Amniotic stem cell (primary cell): ENCODE measurements at places on chromosomes 2 and 18.

- no peak for DNase-seq
Observed at GRCh38 chr2:62566847-62567246, 60.9 kb upstream of the TMEM17 start.

- no peak for DNase-seq
Observed at GRCh38 chr2:230925879-230926765, 1.1 kb upstream of the GPR55 start.

GRCh38 chr2:182330451-182331305, 96.2 kb downstream of the PDE1A start:
- no peak for DNase-seq

GRCh38 chr18:23908827-23909226, 105.7 kb upstream of the TTC39C start:
- no peak for DNase-seq

- DNase-seq, result no peak
Observed at GRCh38 chr2:134354611-134355010, 100.7 kb downstream of the MGAT5 start.

- DNase-seq, result no peak
Observed at GRCh38 chr2:213252206-213252605, 32.1 kb upstream of the SPAG16 start.

DNA sequence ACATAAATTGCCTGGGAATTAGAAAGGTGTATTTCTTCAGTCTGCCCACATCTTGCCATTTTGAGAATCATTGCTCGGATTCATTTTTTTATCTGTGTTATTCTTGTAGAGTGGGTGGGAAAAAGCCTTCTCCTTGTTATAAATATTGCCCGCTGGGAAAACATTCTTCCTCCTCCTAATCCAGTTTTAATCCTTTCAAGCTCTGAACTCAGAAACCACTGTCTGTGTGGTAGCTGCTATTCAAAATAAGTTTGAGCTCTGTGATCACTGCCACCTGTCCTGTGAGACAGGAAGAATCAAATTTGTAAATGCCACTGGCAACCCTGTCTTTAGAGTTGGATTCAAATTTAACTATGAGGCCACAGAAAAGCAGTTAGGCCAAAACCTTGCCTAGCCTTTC, 1875.2 kb upstream of the PIK3C3 start:
- no peak for DNase-seq

GRCh38 chr2:150230004-150230403, 257.5 kb downstream of the RND3 start:
- DNase-seq, result no peak

GRCh38 chr2:205902041-205902899, 183.7 kb downstream of the INO80D start:
- DNase-seq, result no peak

GRCh38 chr2:55087936-55088335, 37.7 kb upstream of the RTN4 start:
- DNase-seq, result no peak

DNA sequence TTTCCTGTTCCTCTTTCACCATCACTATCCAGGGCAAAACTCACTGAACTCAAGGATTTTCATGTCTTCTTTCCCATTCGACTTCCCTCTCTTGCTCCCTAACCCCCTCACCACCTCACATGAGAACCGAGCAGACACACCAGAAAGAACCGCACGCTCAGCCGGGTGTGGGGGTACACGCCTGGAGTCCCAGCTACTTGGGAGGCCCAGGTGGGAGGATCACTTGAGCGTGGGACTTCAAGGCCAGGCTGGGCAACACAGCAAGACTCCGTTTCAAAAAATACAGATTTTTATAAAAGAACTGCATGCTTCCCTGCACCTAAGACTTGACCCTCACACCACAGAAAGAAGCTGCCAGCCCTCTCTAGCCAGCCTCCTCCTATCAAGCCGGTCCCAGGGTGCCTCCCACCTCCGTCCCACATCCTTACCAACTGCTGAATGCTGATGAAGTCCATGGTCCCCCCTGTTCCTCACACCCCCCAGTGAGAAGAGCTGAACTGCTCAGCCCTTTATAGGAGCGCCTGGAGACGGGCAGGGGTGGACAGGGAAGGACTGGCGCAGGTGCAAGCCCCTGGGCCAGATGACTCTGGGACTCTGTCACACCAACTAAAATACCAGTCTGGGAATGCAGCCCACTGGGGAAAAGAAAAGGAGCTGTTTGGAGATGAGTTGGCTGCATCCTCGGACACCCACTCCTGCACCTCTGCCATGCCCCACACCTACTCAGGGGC, at the start of gene ANKRD23:
Gene ANKRD23, minus strand, starts transcription at position 484 of the 731 bp plus-strand sequence. Its CDS starts 29 bp downstream, at position 455.
- DNase-seq, result no peak

GRCh38 chr2:161426922-161427663, 11.0 kb downstream of the TBR1 start:
- no peak for DNase-seq

DNA sequence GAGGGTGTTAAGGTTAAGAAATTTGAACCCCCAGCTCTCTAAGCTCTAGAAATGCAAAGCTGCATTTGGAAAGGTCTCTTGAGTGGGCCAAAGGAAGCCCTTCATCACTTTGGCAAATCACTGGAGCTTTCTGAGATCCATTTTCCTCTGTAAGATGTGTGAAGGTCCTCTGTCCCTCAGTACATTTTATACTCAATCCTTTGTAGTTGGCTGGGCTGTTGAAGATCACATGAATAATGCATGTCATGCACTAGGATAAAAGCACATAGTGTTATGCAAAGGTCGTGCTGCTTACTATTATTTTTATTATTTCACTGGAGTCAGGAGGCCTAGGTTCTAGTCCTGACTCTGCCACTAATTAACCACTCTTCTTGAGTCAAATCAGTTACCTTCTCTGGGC, 124.9 kb downstream of the FSHR start:
- no peak for DNase-seq

GRCh38 chr2:28656937-28657615, 94.6 kb upstream of the PPP1CB start:
- no peak for DNase-seq

DNA sequence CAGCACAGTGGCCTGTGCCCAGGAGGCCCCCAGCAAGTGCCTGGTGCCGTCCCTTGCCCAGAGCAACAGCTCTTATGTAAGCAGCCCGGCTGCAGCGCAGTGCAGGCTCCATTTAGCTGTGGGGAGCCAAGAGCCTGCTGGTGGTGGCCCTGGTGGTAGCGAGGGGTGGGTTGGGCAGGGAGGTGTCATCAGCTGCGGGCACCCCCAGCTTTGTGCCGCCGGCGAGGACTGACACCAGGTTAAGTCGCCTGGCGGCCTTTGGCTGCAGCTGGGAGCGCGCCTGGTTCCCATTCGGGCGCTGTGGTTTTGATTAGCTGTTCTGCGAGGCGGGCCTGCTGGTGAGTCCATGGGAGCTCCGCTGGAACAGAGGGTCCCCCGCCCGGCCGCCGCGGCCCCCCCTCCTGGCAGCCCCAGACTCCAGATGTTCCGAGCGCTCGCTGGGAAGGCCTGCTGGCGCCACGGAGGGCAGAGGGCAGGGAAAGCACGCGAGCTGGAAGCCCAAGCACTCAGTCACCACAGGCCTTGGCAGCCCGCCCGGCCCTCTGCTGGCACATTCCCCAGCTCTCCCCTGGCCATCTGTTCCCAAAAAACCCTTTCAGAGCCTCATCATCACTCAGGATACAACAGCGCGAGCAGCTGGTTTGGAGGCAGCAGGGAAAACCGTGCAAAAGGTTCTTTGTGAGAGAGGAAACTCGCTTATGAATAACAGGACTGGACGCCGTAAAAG, 18.4 kb downstream of the ATOH8 start:
- DNase-seq, result peak; percentile 98

DNA sequence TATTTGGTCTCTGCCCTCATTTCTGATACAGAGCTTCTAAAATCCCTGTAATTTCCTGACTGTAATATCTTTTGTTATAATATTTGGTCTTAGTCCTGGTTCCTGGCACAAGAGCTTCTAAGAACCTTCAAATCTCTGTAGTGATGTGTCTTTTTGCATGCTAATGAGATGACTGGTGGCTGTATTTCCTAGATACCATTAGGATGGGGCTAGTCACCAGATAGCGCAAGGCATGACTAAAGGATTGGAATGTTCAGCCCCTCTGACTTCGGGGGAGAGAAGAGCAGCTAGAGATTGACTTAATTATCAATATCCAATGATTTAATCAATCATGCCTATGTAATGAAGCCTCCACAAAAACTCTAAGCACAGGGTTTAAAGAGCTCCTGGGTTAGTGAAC, 620.8 kb upstream of the ACVR2A start:
- DNase-seq, result no peak

GRCh38 chr18:23183411-23184150, 48.3 kb downstream of the CABLES1 start:
- DNase-seq, result no peak

- DNase-seq, result no peak
Observed at GRCh38 chr2:150554046-150554445, 66.6 kb upstream of the RND3 start.

DNA sequence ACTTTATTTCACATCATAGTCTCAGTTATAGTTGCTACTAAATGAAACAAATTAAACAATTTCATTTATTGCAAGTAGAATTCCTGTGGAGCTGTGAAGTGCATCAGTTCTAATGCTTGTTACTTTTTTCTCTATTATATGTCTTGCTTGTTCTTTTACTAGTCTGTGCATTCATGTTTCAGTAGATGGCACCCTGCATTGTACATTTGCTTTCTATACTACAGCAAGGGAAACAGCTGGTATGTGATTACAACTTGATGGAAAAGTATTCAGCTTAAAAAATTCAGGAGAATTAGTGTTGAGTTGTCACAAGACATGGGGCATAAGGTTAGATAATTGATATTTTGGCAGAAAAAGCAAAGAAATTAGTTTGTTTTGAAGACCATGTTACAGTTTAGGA, 72.3 kb downstream of the TANK start:
- DNase-seq, result no peak

DNA sequence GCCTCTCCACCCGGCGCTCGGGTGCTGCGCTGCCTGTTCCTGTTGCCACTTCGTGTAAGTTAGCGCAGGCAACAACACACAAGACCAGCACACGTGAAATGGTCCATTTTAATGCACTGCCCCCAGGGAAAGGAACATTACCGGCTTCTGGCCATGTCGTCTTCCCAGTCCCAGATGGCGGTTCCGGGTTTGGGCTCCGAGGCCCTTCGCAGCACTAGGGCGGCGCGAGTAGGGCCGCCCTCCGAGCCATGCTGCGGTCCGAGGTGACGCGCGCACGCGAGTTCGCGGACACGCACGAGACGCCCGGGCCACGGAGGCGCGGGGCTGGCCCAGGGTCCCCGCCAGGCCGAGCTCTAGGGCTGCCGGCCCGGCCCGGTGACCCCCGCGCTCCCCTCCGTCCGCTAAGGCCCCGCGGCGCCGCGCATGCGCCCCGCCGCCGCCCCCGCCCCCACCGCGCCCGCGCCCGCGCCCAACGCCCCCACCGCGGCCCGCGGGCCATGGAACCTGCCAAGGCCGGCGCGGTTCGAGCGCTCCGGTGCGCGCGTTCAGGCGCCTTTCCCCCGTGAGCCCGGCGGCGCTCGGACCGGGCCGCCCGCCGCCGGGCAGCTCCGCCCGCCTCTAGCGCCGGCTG, 367 bp upstream of the ZNF236 start:
- DNase-seq, result peak; percentile 29

DNA sequence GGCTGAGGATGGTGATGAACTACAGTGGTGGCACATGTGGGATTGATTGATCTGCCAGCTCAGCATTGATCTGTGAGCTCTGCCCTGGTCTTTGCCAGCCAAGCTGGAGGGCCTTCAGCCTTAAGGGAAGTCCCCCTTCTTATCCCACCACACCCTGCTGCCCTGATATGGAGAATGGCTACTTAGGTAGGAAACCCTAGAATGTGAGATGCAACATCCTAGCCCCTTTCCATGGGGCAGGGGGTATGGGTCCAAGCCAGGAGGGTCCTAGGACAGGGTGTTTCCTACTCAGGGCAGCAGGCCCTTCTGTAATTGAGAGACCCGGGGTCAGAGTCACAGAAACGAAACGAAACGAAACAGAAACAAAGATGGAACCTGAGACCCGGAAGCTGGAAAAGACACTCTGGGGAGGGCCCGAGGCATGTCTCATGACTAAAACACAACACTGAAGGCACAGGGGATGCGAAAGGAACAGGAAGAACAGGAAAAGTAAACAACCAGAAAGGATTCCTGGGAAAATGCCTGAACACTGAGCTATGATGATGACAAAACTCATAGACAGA, 16.9 kb upstream of the SULT1C2 start:
- DNase-seq, result peak; percentile 17

DNA sequence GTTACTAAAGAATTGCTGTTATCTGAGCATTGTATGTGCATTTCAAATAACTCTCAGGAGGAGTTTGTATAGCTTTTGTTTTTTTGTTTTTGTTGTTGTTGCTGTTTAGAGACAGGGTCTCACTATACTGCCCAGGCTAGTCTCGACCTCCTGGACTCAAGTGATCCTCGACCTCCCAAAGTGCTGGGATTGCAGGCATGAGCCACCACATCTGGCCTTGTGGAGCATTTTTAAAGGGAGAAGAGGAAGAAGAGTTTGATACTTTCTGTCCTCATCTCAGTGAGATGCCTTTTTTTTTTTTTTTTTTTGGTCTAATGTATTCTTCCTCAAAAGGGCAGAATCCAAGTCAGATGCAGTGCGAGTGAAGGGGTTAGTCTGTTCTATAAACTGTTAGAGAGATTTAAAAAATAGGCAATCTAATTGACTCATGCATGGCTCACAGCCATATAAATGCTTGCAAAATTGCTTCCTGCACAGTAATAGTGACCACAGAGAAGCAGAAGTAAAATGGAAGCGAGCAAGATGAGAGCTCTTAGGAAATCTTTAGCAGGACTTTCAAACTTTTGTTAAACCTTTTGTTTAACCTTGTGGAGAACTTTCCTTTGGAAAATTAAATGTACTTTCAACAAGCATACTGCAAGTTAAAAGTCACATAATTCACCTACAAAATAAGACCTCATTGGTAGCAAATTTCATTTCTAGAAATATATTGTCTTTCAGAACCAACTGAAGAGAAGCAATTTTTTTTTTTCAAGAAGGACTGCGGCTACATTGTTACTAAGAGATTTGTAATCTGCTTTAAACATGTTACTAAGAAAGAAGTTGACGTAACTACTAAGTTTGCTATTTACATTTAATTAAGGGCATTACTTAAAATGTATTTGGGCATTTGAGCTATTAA, 52.3 kb upstream of the ROCK1 start:
- DNase-seq, result peak; percentile 65

DNA sequence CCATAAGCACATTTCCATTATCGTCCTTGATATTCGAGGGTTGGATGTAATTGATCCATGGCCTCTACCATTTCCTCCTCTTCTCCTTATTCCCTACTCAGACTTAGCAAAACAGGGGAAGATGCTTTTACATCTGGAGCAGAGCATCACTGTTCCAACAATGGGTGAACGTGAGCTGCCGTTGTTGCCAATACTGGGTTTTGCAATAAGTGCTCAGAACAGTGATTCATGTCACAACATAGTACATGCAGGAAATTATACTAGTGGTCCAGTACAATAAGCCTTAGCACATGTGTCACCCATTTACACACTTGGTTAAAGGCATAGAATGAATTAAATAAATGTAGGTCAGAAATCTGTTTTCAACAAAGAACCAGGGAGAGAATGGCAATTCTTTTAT, 112.4 kb downstream of the DCC start:
- no peak for DNase-seq

GRCh38 chr2:234814374-234814773, 137.4 kb upstream of the SH3BP4 start:
- DNase-seq, result no peak

- no peak for DNase-seq
Observed at GRCh38 chr18:57437402-57437765, 2.2 kb downstream of the ONECUT2 start.

- DNase-seq, result no peak
Observed at GRCh38 chr2:233915128-233915527, 2.0 kb upstream of the TRPM8 start.

GRCh38 chr2:85019121-85019520, 48.2 kb downstream of the KCMF1 start:
- DNase-seq, result no peak
